ENCODE measurements at places on chromosomes 16 and 17.

GRCh38 chr17:74130276-74130675 lies 73.2 kb upstream of the RPL38 start:
- no peak for DNase-seq

DNA sequence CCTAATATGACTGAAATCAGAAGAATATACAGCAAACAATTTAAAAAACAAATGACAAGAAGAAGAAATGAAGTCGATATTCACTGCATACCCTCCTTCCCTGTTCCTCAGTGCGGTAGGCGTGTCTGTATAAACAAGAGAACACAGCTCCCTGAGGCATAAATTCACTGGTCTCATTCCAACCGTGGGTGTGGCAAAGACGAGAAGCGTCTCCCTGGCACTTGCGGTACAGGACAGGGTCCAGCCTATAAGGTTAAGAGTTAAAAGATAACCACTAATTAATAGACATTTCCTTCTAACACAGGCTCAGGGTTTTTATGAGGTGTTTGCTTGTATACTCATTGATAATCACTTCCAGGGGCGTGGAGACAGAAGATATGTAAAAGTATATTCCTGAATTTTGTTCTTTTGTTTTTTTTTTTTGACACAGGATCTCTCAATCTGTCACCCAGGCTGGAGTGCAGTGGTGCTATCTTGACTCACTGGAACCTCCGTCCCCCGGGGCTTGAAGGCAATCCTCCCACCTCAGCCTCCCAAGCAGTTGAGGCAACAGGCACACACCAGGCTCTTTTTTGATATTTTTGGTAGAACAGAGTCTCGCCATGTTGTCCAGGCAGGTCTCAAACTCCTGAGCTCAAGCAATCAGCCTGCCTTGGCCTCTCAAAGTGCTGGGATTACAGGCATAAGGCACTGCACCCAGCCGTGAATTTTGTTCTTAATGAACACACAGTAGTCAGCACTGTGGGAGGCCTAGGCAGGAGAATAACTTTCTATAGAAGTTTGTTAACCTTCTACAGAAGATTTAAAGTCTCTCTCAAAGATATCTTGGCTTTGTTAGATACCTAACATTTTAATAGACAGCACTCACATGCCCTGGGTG lies 59.1 kb upstream of the CLEC18B start:
- DNase-seq = no peak

- DNase-seq = no peak
Observed at GRCh38 chr17:80364091-80364691, 50.8 kb upstream of the ENDOV start.

DNA sequence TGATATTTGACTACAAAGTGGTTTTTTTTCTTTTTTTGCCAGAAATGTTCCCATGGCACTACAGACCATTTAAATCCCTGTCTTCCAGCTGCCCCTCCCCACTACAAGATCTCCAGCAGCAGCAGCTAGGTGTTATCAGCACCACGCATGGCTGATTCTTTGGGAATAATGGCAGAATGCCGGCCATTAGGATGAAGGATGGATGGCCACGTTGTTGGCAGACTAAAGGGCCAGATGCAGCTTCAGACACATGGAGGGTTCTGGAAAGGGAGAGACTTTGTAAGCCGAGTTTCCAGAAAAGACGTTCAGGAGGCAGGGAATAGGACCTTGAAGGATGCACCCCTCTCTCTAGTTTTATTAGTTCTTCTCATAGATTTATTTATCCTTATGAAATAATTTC lies 10.3 kb upstream of the MED9 start:
- no peak for DNase-seq

- DNase-seq = no peak
Observed at GRCh38 chr17:31431098-31431851, 39.8 kb downstream of the RAB11FIP4 start.

DNA sequence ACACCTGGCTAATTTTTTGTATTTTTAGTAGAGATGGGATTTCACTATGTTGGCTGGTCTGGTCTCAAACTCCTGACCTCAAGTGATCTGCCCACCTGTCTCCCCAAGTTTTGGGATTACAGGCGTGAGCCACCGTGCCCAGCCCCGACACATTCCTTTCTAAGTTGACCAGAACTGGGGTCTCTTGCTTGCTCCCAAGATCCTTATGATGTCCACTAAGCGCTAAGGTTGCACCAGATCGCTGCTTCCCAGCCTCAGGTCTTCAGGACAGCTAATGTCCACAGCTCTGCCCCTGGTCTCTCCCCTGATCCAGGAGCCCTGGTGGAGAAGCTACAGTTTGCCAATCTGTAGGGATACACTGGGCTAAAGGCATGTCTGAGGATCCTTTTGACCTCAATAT lies 29.5 kb downstream of the NSMCE1 start:
- no peak for DNase-seq

DNA sequence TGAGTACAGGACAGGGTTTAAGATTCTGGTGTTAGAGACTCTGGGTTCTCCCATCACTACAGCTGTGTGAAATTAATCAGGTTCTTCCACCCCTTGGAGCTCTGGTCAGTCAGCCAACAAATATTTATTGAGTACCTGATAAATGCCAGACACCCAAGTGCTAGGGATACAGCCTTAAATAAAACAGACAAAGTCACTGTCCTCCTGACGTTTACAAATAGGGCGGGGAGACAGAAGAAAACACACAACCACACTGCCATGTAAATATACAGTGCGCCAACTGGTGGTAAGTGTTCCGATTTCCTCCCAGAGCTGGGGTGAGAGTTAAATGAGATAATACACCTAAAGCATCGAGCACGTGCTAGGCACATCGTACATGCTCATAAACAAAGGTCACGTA lies 121.0 kb downstream of the COPRS start:
- DNase-seq = no peak

GRCh38 chr16:18003033-18003432 lies 333.5 kb downstream of the NPIPA8 start:
- DNase-seq = no peak

DNA sequence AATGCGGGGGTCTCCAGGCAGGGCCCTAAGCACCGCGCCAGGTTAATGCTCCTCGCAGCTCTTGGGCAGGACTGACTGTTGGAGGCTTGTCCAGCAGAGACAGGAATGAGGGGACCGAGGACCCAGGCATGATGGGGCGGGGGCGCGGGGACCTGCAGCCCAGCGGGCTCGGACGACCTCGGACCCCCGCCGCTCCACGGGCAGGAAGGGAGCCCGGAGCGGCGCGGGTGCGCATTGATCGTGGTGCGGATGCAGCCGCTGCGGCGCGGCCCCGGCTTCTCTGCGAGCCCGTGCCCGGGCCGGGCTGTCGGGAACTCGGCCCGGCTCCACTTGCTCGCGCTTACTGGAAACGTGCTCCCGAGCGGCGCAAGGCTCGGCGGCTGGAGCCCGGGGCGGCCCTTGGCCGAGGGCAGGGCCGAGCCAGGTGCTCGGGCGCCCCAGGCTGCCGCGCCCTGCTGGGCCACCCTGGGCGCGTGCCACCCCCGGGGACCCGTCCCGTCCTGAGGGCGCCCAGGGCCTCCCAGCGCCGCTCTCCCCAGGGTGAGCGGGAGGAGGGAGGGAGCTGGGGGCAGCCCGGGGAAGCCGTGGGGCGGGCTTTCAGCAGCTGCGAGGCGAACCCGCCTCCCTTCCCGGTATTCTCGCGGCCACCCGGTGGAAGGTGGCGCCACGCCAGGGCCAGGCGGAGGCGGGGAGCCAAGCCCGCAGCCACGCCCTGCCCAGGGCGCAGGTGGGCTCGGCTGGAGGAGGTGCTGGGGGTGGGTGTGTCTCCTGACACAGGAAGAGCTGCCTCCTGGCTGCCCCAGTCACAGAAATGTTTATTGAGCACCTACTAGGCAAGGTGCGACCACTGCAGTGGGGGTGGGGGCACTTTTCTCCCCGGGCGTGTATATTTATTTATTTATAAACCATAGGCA lies 45.9 kb downstream of the SOCS3 start:
- peak; percentile 45 for DNase-seq

DNA sequence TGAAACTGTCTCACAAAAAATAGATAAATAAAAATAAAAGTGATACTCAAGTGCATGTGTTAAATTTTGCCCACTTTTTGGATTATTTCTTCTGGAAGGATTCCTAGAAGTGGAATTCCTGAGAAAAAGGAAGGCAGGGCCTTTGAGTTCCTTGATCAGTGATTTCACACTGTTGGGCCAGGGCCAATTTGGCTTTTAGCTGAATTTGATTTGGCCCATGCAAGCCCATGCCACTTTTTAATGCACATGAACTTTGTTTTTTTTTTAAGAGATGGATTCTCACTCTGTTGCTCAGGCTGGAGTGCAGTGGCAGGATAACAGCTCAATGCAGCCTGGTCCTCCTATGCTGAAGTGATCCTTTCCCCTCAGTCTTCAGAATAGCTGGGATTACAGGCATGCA lies 96.3 kb downstream of the TNFRSF13B start:
- DNase-seq = no peak

DNA sequence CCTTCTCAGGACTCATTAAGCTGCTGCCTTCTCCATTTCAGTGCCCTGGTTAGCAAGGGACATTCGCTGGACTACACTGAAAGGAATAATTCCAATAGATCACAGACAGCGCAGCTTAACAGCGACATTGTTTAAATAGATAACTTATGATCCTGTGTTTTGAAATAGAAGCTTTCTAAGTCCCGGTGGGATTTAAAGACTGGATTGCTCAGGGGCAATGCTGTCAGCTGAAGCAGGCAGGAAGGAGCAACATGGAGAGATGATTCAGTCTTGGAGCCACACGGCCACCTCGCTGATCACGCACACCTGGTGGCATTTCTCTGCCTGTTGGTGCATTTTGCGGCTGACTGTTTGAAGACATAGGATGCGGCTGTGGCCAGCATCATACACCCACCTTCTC lies 292.0 kb downstream of the FOXL1 start:
- no peak for DNase-seq

- DNase-seq = no peak
Observed at GRCh38 chr17:38403491-38403890, 24.8 kb upstream of the ARHGAP23 start.

DNA sequence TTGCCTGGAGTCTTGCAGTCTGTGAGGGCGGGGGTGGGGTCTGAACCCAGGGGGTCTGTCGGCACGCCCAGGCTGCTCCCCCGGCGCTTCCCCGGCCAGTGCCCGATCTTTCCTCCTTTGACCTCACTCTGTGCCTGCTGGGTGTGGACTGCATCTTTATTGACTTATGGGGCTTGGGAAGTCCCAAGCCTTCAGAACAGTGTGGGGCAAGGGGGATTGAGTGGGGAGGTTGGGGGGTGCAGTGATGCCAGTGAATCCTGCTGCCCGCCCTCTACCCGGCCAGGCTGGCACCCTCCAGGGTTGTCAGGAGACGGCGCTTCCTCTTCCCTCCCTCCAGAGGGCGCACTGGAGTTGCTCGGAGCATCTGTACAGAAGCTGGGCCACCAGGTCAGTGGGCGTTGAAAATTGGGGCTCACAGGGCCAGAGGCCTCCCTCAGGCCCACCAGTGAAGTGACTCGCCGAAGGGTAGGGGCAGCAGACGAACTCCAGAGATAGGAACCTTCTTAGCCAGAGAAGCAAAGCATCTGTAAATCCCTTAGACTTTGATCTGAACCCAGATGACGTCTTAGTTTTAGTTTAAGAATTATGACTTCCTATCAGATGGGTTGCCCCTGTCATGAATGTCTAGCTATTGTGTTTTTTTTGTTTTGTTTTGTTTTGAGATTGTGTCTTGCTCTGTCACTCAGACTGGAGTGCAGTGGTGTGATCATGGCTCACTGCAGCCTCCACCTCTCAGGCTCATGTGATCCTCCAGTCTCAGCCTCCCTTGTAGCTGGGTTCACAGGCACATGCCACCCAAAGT lies 184.8 kb upstream of the CIBAR2 start:
- no peak for DNase-seq

GRCh38 chr17:69578385-69578936 lies 164.0 kb downstream of the MAP2K6 start:
- no peak for DNase-seq

DNA sequence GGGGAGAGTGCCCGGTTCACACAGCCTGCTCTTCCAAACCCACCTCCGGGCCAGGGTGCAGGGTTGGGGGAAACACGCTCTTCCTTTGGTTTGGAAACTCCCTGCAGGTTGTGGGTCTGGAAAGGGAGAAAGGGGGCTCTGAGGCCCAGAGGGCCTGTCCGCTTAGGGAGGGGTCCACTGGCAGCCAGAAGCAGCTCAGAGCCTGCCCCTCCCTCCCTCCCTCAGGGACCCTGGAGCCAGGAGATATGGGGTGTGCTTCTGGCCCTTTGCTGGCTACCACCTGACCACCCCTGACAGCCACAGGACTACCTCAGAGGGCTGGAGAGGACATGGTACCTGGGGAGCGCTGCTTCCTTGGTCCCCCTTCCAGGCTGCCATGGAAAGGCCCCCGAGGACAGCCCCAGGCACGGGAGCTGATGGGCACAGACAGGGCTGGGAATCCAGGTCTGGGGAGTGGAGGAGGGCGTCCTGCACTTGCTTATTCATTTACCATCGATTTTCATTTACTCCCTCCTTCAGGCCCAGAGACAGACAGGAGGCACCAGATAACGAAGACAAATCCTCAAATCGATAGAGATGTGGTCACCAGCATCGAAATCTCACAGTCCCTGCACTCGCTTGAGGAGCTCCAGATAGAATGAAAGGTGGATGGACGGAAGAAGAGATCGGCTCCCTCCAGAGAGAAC lies 48.4 kb upstream of the DOC2B start:
- DNase-seq = no peak

DNA sequence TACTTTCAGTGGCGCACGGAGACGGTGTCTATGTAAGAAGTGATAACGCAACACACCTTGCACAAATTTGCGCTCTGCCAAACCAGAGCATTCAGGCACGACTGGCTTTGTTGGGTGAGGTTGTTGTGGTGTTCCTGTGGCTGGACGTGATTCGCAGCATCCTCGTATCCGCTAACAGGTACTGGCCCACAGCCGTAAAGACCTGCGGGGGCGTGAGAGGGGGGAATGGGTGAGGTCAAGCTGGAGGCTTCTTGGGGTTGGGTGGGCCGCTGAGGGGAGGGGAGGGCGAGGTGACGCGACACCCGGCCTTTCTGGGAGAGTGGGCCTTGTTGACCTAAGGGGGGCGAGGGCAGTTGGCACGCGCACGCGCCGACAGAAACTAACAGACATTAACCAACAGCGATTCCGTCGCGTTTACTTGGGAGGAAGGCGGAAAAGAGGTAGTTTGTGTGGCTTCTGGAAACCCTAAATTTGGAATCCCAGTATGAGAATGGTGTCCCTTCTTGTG lies 510.9 kb downstream of the KCNJ18 start:
- no peak for DNase-seq

- DNase-seq = no peak
Observed at GRCh38 chr17:79417476-79417988, 193.3 kb downstream of the RBFOX3 start.

GRCh38 chr17:73342050-73342522 lies 30.3 kb upstream of the CDC42EP4 start:
- DNase-seq = no peak
